Endothelial cell of umbilical vein (primary cell): ENCODE measurements at places on chromosomes 7 and 10.

DNA sequence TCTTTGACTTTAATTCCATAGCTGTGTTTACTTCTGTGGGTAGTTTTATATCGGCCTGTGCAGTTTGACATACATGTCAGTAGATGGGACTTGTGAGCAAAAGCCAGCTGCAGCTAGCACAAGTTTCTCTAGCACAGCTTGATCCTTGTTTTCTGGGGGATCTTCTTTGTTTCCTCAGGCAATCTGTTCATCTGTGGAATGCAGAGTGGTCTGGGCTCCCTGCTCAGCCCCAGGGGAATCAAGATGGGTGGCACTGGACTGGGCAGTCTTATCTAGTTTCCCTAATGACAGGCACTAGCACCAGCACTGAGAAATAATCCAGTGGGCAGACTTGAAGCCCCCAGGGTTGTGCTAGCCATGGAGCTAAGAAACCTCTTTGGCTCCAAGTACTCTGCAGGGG is 40.8 kb downstream of the CYP2C19 start:
- no peak for DNase-seq

GRCh38 chr10:108911814-108912541 is 1011.3 kb downstream of the XPNPEP1 start:
- DNase-seq = no peak

GRCh38 chr7:151512353-151512752 is 7.3 kb downstream of the RHEB start:
- DNase-seq = no peak

GRCh38 chr10:11164803-11165590 is 147.3 kb downstream of the CELF2 start:
- DNase-seq = peak; percentile 61

DNA sequence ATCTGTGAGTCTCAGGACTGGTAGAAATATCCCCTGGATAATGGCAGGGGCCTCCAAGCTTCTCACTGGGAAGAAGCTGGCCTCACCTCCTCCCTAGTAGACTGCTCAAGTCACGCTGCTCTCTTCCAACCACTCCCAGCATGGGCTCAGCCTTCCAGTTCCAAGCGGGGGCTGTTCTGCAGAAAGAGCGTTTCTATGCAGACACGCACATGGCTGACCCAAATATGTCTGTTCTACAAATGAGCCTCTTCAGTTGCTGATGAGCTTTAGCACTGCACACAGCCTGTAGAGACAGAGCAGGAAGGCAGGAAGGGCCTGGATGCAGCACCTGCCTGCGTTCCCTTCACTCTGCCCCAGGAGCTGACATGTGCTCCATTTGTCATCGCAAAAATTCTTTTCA is 523.9 kb upstream of the MGMT start:
- DNase-seq = no peak
